Activated T-cell treated with anti-CD3 and anti-CD28 coated beads, Interleukin-2, amount 50 U/mL, for 4 hours (primary cell): ENCODE measurements at places on chromosomes 7 and 10. TPM values are rescaled to one million over a fixed set of nuclear protein-coding genes. Genes with fewer than 3 reads are reported as not detected.

The KIFBP gene
- total RNA-seq, result 9.3 TPM

GRCh38 chr10:75103881-75104686 is 7.4 kb upstream of the SAMD8 start:
- no peak for DNase-seq

- no peak for DNase-seq
Observed at GRCh38 chr10:132157101-132157500, 29.6 kb upstream of the DPYSL4 start.

GRCh38 chr7:74039337-74039736 is 11.4 kb downstream of the ELN start:
- DNase-seq, result no peak

The MSS51 gene
- total RNA-seq, result 0.95 TPM

The MMRN2 gene
- total RNA-seq, result not detected

DNA sequence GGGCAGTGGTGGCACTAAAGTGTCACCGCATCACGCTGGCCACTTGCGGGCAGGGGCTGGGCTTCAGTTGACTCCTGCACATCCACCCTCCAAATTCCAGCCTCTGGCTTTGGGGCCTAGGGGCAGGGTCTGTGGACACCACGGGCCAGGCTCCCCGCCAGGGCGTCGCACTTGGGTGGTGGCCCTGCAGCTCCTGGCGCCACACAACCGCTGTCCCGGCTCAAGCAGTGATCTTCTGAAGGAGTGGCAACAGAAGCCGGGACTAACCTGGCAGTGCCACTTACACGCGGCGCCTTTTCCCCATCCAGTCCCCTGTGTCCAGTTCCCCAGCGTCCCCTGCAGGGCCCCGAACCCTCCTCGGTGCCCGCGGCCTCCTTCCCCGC is 134.3 kb upstream of the ZNF92 start:
- DNase-seq, result no peak
